GM03348 (cell line): ENCODE measurements at places on chromosomes 3 and 15.

GRCh38 chr15:39499681-39500080, 81.2 kb upstream of the THBS1 start:
- peak; percentile 40 for DNase-seq

GRCh38 chr3:160686955-160687535, 10.1 kb downstream of the ARL14 start:
- peak; percentile 35 for DNase-seq

GRCh38 chr15:45242289-45242688, 9.7 kb upstream of the SLC28A2 start:
- no peak for DNase-seq

DNA sequence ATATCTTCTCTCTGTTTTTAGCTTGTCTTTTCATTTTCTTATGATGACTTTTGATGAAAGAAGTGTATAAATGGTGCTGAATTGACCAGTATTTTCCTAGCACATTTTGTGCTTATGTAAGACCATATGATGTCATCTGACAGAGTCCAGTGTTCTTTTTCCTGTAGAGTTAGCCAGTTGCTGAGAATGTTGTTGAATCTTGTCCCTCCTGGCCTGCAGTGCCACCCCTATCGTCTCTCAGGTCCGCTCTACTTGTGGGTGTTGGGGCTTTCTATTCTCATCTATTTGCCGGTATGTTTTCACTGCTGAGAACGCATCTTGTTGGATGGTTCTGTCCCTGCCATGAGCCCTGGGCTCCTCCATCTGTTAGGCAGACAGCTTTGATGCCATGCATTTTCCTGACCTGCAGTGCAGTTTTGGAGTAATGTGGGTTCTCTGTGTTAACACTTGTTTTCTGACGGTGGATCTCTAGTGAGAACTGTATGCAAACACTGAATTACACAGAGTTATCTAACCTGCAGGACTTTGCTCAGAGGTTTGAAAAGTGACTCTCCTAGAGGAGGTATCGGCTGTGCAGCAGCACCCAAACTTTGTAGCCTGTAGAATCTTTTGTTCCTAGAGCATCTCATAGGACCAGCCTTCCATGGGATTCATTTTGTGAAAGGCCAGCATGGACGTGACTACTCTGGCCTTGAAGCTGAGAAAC, 44.6 kb downstream of the SLC6A20 start:
- no peak for DNase-seq

GRCh38 chr3:15288331-15289035, 43.9 kb downstream of the SH3BP5 start:
- no peak for DNase-seq

DNA sequence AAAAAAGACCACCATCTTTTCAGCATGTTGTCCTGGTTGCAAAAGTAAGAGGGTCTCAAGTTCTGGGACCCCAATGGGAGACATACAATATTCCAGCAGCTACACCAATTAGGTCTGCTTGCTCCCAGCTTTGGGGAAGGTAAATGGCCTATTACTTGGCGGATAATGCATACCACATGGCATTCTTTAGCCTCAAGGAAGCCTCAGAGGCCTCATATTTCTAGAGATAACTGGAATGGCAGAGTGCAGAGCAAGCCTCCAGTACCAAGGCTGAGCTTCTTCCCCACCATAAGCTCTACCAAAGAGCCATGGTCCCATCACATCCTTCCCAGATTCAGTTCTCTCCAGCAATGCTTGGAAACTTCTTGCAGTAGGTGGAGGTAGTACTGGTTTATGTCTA, 493.8 kb downstream of the SHQ1 start:
- DNase-seq = no peak

DNA sequence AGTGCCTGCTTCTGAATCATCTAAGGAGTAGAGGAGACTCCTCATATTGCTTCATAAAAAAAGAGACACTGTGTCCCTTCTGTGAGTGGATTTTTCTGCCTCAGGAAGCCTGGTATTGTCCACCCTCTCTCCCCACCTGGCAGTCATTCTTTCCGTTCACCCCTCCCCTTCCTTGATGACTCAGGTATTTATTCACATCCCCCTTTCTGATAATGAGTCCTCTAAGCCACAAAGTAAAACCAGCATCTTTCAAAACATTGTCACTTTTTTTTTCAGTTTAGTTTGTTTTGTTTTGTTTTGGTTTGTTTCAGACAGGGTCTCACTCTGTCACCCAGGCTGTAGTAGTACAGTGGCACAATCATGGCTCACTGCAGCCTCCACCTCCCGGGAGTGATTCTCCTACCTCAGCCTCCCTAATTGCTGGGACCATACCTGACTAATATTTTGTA, 65.2 kb upstream of the UBE2E1 start:
- peak; percentile 32 for DNase-seq

DNA sequence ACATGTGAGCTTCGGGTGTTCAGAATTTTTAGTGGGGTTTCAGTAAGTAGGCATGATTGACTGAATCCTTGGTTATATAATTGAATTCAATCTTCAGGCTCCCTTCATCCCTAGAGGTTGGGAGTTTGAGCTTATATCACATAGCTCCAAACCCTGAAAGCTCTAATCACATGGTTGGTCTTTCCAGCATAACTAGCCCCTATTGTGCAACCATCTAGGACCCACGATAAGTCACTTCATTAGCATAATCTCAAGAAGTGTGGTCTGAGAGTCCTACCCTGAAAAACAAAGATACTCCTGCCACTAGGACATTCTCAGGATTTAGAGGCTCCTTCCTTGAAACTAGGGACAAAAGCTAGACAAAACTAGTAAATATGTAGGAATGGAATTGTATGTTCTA, 348.9 kb upstream of the CBLB start:
- no peak for DNase-seq

DNA sequence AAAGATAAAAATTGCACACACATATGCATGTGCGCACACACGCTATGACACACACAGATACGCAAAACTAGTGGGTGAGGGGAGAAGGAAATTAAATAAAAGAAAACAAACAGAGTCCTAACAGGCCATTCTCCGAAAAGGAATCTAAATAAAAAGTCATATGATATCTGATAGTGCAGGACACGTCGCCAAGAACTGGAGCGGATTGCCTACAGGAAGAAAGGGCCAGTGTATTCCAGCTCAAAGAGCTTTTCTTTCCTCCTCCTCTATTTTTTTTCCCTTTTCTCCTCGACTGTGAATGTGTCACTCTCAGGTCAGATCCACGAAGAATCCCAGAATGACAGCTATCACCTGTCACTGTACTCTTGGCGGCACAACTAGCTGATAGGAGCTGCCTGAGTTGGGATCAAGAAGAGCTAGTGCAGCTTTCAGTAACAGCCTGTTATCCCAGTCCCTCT, 157.8 kb downstream of the TIGIT start:
- DNase-seq = no peak

- DNase-seq = no peak
Observed at GRCh38 chr3:154464440-154465190, 34.6 kb upstream of the GPR149 start.

GRCh38 chr3:136734382-136735070, 17.7 kb downstream of the STAG1 start:
- no peak for DNase-seq

GRCh38 chr15:68578175-68578979, 416 bp upstream of the CORO2B start:
- peak; percentile 90 for DNase-seq

DNA sequence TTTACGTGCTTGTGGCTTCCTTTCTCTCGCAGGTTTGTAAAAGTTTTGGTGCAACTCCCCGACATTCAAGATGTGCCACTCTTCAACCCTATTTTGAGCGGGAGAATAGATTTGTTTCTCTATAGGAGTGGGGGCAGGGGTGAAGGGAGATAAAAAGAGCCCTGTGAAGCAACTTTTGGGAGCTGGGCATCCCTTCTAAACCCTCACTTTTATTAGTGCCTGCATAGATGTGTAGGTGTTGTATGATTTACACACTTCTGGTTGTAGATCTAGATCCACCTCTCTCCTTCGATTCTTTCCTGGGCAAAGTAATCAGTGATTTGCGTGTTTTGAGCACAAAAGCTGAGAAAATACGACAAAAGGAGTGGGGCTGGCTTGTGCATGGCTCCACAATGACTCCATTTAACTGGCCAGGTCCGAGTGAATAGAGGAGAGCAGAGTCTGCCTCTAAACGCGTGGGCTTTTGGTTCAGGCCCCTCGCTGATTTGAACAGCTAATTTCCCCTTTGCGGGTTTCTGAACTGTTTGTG, 17.7 kb downstream of the SOX2 start:
- DNase-seq = no peak

- DNase-seq = no peak
Observed at GRCh38 chr3:186966406-186966805, 36.1 kb downstream of the ST6GAL1 start.

GRCh38 chr3:173410849-173411248, 13.3 kb downstream of the NLGN1 start:
- no peak for DNase-seq

GRCh38 chr3:30805695-30806094, 88.8 kb downstream of the GADL1 start:
- DNase-seq = no peak

- no peak for DNase-seq
Observed at GRCh38 chr15:92886815-92887214, 13.3 kb upstream of the CHD2 start.

DNA sequence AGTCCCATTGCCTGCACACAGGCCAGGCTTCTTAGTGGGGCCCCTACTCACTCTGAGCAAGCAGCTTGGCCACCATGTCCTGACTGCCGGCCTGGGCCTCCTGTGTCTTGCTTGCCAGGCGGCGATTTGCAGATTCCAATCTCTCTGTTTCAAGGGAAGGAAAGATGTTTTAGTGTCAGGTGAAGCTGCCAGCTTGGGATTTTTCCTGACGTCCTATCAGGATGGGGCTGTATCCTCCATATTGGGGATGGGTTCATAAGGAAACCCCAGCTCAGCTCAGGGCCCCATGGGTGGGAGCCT, 8.5 kb downstream of the AMOTL2 start:
- no peak for DNase-seq

- no peak for DNase-seq
Observed at GRCh38 chr3:167862104-167862730, 126.7 kb downstream of the SERPINI1 start.

DNA sequence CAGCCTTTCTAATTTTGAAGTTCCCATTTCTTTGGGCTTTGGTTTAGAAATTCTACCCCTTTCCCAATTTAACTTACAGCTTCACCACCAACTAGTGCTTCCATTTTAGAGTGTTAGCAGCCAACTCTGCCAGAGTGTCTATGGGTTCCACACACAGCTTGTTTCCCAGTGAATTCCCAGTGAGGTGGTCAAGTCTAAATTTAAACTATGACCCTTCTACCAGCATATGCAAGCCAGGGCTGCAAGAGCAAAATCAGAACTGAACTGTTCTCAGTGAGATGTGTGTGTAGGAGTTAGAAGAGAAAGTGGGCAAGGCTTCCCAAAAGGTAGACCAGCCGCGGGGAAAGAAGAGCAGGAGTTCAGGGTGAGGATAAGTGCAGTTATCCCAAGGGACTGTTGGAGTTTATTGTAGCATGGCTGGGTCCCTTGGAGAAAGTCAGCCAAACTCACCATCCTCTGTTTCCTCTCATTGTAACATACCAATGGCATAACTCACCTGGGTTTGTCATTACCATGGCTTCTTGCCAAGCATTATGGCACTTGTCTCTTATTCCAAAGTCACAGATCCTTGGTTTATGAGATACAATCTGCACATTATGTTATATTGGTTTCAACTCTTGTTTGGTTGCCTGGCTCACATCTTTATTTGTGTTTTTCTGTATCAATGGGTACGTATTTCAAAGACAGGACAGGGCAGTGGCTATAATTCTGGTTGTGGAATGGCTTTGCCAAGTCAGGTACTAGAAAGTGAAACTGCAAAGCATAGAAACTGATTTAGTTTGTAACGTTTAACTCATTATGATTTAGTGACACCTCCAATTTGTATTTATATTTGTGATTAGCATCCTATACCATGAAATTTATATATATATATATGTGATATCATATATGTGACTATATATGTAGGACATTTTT, 130.2 kb upstream of the UMPS start:
- no peak for DNase-seq

GRCh38 chr15:61307474-61307873, 78.4 kb upstream of the RORA start:
- no peak for DNase-seq

GRCh38 chr15:60616147-60616546, 137.2 kb upstream of the ICE2 start:
- DNase-seq = no peak

GRCh38 chr3:171881251-171881650, 38.1 kb downstream of the TMEM212 start:
- DNase-seq = no peak

DNA sequence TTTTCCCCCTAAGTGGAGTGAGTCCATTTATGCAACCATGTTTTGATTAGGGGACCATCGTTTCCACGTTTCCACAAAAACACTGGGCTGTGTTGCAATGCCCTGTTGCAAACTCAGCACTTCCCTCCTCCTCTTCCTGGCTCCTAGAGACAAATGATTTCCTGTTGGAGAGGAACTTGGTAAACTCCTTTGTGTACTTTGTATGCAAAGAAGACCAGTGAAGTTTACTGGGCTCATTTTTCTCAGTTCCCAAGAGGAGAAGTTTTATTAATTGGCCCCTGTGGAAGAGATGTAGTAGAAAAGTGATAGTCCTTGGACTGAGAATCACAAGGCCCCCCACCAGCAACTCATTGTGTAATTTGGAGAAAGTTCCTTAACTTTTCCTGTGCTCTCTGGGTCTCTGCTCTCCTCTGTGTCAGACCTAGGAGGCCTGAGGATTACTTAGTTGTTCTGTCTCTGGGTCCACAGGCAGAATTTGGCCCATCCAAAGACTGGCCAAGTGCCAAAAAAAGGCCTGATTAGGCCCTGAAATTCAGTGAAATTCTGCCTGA, 95.0 kb downstream of the ATG7 start:
- peak; percentile 64 for DNase-seq

DNA sequence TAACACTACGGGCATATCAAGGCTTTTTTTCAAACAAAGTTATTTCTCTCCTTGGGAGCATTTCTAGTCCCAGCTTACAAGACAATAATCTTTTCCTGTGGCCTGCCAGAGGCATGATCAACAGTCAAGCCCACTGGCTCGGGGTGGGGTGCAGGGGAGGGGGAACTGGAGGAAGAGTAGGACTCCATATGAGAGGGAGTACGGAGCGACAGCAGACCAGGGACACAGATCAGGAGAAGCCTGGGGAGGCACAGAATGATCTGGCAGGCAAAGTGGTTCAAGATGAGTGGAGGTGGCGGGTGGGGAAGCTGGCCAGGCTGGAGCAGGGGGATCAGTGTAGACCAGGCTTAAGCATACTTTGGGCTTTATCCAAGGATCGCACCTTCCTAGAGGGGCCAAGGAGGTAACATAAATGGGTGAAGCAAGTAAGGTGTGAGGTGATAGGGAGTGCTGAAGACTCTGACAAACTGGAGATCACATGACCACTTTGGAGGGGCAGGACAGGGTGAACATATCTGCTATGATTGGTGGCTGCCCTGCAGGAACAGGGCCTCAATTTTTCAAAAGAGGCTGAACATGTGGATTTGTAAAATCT, 37.4 kb downstream of the KLF15 start:
- no peak for DNase-seq

- no peak for DNase-seq
Observed at GRCh38 chr15:74293021-74293810, 57.1 kb downstream of the CCDC33 start.

GRCh38 chr3:147159141-147159540, 247.2 kb downstream of the ZIC4 start:
- no peak for DNase-seq
